ENCODE measurements at places on chromosomes 12 and 14.

- DNase-seq: peak; percentile 74
Measured at GRCh38 chr12:110669193-110669502, 19.8 kb downstream of the HVCN1 start.

GRCh38 chr12:7154042-7154441 lies 23.9 kb downstream of the CLSTN3 start:
- DNase-seq: no peak

- no peak for DNase-seq
Measured at GRCh38 chr12:102396276-102396675, 84.1 kb downstream of the IGF1 start.

DNA sequence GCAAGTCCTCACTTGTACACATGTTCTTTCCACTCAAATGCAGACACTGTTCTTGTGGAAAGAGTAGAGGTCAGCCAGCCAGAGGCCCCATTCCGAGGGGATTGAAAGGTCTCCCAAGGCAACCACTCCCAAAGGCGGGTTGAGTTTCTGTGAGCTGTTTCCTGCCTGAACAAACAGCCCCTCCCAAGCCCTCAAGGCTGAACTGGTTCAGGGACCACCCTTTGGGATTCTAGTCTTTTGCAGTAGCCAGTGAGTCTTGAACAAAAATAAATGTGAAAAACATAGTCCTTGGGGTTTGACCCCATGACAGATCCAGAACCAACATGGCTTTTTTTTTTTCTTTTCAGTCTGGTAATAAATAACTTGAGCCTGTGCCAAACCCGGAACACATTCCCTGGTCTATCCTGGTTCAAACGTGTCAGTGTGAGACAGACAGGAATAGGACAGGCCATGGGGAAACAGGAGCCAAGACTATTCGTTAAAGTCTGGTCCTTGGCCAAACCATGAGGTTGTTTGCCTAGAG lies 17.6 kb upstream of the STK38L start:
- DNase-seq: no peak

GRCh38 chr12:61011767-61012423 lies 1248.3 kb upstream of the USP15 start:
- no peak for DNase-seq

DNA sequence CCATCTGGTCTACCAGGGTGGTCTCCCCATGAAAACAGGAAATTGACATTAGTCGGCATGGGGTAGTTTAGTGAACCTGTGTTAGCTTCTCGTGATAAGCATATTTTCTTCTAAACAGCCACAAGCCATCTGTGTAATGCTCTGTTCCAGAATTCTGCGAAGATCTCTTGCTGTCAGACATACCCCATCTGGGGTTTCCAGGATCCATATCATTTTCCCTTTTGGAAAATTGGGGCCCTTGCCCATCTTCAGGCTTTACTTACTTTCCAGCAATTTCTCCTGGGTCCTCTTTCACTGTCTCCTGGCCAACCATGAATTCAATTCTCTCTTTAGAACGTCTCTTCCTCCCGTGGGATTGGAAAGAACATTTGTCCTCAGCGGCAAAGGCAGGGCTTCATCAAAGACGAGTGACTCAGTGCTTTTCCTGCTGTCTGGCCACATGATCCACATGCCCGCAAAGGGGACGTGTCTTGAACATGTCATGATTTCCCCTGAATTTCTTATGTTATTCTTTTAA lies 21.4 kb upstream of the NCOR2 start:
- DNase-seq: no peak

GRCh38 chr12:73798523-73798922 lies 739.1 kb upstream of the ATXN7L3B start:
- no peak for DNase-seq

Data from GM06990 (cell line).